ENCODE measurements at places on chromosomes 6 and 20. TPM values are rescaled to one million over a fixed set of nuclear protein-coding genes. Genes with fewer than 3 reads are reported as not detected.

PAX1 gene
- total RNA-seq, result 3.3 TPM

RIPOR3 gene
- total RNA-seq, result 0.29 TPM

MROH8 gene
- total RNA-seq, result 5.7 TPM

FLRT3 gene
- 60.4 TPM for total RNA-seq

TJAP1 gene
- 65.8 TPM for total RNA-seq

EPM2A gene
- 14.7 TPM for total RNA-seq

WFDC5 gene
- total RNA-seq, result not detected

CLPSL2 gene
- not detected for total RNA-seq

DDRGK1 gene
- 78.0 TPM for total RNA-seq

BTNL2 gene
- total RNA-seq, result not detected

DDO gene
- not detected for total RNA-seq

LAMA2 gene
- total RNA-seq, result 0.42 TPM

FERMT1 gene
- total RNA-seq, result 8.4 TPM

RIPPLY2 gene
- total RNA-seq, result not detected

ADGRF4 gene
- total RNA-seq, result 2.6 TPM

SLC44A4 gene
- 17.5 TPM for total RNA-seq

OLIG3 gene
- not detected for total RNA-seq

ZSCAN12 gene
- 17.5 TPM for total RNA-seq

SIM1 gene
- total RNA-seq, result 6.9 TPM

MAS1L gene
- total RNA-seq, result not detected

ASIP gene
- total RNA-seq, result not detected

ADGRB3 gene
- 1.8 TPM for total RNA-seq

EPHA7 gene
- total RNA-seq, result 32.2 TPM

SLC16A10 gene
- total RNA-seq, result 8.1 TPM

RAET1L gene
- not detected for total RNA-seq

DSE gene
- 21.4 TPM for total RNA-seq

SLC26A8 gene
- not detected for total RNA-seq

PLAGL1 gene
- 28.1 TPM for total RNA-seq

FNDC1 gene
- total RNA-seq, result 0.07 TPM

KCNQ2 gene
- total RNA-seq, result 14.6 TPM

CDH26 gene
- 13.4 TPM for total RNA-seq

GTF3C6 gene
- 93.9 TPM for total RNA-seq

RNF8 gene
- 34.2 TPM for total RNA-seq

CAGE1 gene
- not detected for total RNA-seq

UQCC2 gene
- total RNA-seq, result 99.4 TPM

FAM217A gene
- 0.13 TPM for total RNA-seq

TBXT gene
- total RNA-seq, result not detected

All from progenitor cell of endocrine pancreas (in vitro differentiated cells).